ENCODE measurements at places on chromosomes 5 and 9. TPM values are rescaled to one million over a fixed set of nuclear protein-coding genes. Genes with fewer than 3 reads are reported as not detected.

- H3K36me3 ChIP-seq, result no peaks in the 10 kb centered on the region
- peaks cover 8% of the 10 kb centered on the region for H3K4me1 ChIP-seq
- DNase-seq, result no peak
Measured at GRCh38 chr5:33828626-33829308, 63.0 kb downstream of the ADAMTS12 start.

DNA sequence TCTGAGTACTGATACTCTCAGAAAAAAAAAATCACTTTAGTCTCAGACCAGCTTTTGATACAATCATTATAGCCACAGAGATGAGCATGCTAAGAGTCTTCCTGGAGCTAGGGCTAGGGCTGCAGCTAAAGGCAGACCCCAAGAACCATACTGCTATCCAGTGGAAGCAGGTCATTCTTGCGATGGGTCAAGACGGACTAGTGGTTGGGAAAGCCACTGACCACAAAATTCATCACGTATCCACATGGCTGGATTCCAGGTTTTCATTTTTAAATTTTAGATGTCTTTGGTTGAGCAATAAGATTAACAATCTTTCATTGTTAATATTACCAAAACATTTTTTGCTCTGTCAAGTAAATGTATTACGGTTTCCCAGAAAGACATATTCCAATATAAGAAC, 598.1 kb downstream of the DNAH5 start:
- no peak overlapping the region for H3K4me3 ChIP-seq
- no peaks in the 10 kb centered on the region for H3K27me3 ChIP-seq
- H3K36me3 ChIP-seq, result peaks cover 5% of the 10 kb centered on the region
- DNase-seq, result no peak

DNA sequence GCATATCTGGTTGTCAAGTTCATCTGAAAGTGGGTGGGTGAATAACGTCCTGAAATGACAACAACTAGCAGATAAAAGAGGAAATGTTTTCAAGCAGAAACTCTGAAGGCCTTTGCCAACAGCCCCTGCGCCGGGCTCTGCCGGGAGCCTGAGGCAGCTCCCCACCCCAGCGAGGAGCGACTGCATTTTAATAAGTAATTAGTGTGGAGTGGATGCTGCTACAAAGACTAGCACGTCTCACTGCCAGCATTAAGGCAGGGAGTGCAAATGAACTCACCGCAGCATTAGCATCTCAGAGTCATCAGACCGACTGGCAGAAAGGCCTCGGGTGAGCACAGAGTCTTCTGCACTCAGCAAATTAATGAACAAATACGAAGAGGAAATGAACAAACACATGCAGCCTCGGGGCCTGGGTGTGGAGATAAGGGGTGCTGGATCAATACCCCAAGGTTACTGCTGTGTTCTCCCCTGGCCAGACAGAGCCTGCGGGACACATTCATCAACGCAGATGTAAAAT, 63.8 kb downstream of the VAV2 start:
- peaks cover 56% of the 10 kb centered on the region for H3K4me1 ChIP-seq
- H3K27me3 ChIP-seq, result peaks cover 33% of the 10 kb centered on the region
- peaks cover 7% of the 10 kb centered on the region for H3K36me3 ChIP-seq
- no peak for DNase-seq

DNA sequence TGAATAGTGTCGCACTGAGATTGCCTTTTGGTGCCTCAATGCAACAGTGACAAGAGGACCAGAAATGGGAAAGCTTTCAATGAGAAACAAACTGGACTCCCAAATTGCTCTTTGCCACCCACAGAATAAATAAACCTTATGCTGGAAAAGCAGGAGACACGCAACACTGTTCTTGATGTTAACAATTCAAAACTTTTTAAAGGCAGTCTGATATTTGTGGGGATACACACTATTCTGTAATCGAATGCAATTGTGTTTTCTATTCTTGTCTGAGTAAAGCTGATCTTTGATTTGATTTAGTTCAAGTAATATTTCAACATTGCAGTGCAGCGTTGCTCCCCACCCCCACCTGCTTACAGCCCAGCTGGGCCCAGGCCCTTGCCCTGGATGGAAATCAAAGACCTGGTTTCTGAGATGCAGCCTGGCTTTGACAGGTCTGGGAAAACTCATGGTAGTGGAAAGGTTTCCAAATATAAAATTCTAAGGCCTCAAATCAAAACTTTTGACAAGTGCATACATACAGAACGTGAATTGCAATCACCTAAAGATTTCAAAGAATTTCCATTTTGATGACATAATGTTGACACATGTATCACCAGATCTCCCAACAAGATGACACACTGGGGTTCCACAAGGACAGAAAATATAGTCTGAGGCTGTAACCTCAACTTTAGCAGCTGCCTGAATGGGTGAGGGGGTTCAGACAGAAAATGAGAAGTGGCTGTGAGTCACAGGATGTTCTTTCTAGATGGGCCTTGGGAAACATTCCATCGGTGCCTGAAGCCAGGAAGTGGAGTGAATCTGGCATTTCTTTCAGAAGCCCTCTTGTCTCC, 55.1 kb downstream of the ABCA1 start:
- H3K4me1 ChIP-seq, result peaks cover 39% of the 10 kb centered on the region
- no peak overlapping the region for H3K4me3 ChIP-seq

Gene MARVELD2
- total RNA-seq, result 1.6 TPM

Gene IL7R
- total RNA-seq, result not detected
